Right renal pelvis (tissue), 4 donors: ENCODE measurements at places on chromosomes 1 and 21.

DNA sequence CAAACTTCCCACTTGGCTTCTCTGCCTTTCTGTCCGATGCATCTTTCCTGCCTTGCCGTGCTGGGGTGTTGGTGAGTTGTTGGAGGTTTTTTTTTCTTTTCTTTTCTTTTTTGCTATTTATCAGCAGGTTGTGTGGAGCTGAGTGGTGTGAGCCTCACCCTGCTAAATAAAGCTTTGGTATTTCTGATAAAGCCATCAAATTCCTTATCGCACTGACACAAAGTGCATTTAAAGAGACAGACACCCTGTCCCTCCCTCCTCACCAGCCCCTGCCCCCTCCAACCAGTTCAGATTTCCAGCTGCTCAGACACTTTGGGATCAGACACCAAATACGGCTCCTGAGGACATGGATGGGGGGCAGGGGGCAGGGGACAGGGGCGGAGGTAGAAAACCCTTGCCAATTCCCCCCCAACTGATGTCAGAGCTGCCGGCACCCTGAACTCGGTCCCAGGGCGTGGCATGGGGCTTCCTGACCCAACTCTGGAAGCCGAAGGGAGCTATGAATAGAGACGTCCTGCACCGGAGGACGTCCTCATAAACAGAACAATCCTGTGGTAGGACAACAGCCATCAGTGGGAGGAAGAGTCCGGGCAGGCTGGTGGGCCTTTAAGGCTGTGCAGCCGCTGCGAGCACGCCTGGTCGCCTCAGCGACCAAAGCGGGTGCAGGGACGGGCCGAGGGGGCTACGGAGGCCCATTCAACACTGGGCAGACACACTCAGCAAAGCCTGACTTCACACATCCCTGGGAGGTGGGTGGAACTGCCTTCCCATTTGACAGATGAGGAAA, 79.0 kb downstream of the CASZ1 start:
- DNase-seq = no peak

GRCh38 chr1:85628791-85629531, 48.4 kb downstream of the CCN1 start:
- DNase-seq = no peak

- no peak for DNase-seq
Measured at GRCh38 chr1:172616636-172617035, 42.3 kb upstream of the FASLG start.

DNA sequence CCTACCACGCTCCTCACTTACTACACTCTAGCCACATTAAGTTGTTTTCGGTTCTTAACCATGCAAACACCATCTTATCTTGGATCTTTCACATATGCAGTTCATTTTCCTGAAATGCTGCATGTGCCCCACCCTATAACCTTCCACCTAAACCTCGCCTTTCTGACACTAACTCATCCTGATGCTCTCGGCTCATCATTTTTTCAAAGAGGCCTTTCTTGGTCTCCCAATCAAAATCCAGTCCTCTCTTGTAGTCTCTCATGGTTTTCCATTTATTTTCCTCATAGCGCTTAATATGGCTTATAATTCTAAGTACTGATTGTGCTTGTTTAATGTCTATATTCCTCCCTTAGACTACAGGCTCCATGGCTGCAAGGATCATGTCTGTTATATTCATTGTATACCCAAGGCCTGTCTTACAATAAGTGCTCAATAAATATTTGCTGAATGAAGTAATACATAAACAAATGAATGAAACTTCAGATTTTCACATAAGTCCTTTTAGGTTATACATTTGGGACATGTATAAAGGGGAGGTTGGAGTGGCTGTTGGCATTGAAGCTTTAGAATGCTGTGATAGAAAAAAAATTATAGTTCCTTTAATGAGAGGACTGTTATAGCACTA, 79.2 kb upstream of the CDC42BPA start:
- DNase-seq = no peak

DNA sequence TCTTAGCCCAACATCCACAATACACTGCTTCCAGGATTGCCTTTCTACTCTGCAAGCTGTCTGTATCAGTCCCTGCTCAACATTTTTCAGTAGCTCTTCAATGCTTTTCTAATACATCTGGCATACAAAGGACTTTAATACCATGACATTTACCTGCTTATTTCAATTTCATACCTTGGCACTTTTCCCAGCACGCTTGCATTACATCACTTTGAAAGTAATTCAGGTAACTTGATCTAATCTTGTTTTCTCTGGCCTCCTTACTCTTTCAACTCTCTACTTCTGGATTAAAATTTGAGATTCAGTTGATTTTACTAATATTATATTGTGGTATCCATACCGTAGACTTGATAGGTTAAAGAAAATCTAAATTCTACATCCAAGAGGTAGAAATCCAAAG, 103.0 kb downstream of the PTGS2 start:
- no peak for DNase-seq

DNA sequence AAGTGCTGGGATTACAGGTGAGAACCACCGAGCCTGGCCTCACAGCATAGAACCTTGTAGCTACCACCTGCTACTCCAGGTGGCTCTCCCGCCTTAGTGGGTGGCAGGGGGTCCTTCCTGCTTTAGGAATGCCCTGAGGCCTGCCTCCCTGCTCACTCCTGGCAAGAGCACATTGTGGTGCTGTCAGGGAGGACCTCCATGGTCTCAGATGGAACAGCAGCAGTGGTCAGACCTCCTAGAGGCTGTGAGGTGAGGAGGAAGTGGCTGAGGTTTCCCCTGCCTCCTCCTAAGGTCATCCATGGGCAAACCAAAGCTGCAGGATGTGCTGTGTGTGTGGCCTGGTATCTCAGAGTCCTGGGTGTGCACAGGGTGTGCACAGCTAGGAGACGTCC, 6.7 kb downstream of the SOX13 start:
- DNase-seq = no peak
